ENCODE measurements at places on chromosomes 4 and X.

DNA sequence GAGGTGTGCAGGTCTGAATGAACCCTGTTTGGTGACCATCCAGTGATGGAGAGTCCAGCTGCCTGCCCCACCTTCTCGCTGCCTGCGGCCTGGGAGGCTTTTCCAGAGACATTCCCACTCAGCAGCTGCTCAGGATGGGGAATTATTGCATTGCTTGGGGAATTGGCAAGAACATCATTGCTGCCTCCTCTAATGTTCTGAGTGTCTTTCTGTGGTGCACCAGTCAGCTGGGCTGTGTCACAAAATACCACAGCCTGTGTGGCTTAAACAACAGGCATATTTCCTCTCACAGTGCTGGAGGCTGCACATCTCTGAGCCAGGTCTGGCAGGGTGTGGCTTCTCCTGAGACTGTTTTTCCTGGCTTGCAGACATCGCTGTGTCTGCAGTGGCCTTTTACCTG, 86.8 kb upstream of the AFAP1 start:
- no peak for DNase-seq

DNA sequence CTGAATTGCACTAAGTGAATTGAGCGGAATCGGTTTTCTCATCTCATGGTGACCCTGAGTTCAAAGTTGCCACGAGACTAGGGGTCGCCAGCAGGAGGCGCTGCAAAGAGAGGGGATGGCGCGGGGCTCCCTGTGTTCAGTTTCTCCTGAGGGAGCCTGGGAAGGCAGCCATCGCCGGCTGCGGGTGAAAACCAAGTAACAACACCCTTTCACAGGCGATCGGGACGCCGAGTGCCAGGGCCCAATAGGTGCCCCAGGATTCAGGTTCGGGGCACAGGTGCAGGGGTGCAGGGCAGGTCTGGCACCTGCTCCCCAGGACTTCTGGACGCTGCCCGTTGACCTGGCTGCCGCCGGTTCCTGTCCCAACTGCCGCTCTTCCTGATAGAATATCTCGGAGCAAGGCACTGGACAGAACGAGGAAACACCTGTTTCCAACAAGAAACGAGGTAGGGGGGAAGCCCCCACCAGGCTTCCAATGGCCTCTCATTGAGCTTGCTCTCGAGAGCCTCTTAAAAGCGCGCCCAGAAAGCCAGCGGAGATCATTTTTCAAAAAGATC, 1.1 kb upstream of the FGF16 start:
- DNase-seq, result no peak

- no peak for DNase-seq
These were observed 134.2 kb downstream of the GALNTL6 start for GRCh38 chr4:171947400-171947799.

DNA sequence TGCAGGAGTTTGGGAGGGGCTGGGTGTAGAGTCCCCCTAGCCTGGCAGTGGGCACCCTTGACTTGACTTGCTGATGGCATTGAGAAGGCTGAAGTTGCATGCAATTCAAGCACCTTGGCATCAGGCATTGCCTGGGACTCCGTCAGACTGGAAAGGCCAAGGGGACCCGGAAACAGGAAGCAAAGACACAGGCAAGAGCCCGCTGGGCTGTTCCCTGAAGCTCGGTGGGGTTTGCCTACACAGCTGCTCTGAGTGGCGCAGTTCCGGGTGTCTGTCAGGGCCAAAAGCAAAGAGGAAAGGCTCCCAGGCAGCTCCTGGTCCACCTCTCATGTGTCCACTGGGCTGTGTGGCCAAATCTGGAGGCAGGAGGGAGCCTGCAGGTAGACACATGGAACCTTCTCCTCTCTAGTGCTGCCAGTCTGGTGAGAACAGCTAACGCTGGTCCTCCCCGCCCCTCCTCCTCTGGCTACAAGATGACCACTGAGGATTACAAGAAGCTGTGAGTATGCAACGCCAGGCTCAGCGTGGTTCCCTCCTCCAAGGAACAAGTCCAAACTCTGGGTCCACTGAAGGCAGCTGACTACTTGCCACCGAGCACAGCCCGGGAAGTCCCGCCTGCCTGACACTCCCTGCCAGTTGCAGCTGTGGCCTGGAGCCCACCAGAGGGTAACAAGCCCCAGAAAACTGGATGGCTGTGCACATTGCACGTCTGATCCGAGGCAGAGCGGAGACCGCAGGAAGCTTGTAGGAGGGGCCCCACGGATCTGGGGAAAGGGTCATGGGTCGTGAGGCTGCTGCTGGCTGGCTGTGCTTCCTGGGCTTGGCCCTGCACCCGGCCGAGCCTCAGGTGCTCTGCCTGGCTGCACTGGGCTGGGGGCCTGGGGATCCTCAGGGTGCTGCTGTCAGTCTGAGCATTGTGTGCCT, 20.1 kb downstream of the ZNF185 start:
- DNase-seq, result no peak

DNA sequence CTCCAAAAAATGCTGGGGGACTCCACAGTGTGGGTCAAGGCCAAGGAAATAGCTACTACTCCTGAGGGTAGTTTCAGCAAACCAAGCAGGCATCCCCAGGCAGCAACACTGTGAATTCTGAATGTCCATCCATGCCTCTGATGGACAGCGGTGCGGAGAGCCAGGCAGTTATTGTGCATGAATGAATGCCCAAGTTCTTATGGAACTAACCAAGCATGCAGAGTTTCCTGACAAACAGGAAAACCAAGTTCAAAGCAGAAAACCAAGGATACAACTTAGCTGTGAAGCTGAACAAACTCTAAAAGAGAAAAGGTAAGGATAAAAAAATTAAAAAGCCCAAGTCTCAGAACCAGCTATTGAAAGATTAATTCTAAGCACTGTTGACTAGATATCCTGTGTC, 642.6 kb upstream of the HS3ST1 start:
- DNase-seq, result no peak

DNA sequence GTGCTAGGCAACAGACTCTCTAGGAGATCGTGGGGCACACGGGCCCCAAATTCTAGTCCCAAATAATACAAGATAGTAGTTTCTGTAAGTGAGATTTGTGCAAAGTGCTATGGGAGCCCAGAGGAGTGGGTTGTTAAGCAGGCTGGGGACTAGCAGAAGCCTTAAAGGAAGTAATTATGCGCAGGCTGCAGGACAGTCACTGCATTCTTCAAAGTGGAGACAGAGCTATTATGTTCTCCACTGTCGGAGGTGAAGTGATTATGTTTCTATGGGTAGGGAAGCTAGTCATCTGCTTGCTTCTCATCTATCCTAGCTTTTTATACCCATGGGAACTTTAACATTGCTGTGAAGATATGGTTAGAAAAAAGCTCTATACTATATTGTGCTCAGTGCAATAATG, 154.2 kb downstream of the CPE start:
- no peak for DNase-seq

DNA sequence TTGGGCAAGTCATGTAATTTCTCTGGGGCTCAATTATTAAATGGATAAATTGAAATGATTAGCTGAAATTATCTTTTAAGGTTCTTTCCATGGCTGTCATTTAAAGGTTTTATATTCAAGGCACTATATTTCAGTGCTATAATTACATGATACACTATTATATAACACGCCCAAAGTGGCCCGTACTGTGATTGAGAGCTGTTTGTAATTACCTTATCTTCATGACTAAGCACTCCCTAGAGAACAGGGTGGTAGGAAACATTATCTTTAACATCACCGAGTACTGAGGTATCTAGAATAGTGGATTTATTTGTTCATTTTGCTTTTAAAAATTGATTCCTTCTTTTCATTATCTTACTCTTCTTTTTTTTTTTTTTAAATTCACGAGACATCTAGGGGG, 79.0 kb downstream of the DIAPH2 start:
- no peak for DNase-seq

DNA sequence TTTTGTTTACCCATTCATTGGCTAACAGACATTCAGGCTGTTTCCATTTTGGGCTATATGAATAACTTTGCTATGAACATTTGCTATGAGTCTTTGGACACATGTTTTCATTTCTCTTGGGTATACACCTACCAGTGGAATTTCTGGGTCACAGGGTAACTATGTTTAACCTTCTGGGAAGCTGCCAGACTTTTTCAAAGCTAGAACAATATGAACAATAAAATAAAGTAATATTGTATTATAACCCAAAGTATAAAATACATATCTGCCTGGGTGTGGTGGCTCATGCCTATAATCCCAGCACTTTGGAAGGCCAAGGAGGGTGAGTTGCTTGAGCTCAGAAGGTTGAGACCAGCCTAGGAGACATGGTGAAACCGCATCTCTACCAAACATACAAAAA, 90.6 kb downstream of the DLG3 start:
- DNase-seq, result no peak

DNA sequence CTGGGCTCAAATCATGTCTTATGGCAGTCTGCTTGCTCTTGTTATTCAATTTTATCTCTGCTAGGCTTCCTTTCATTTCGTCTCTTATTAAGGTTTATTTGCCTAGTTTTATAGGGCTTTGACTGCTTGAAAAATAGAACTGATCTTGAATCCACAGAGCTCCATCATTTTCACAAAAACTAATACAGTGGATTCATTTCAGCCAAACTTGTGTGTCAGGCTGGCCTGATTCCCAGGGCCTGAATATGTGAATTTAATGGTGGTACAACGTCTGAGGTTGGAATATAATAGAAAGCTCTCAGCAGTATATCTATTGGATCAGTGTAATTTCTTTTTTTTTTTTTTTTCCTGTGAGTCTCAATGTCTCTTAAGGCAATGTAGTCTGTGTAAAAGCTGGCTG, 123.3 kb downstream of the POU4F2 start:
- DNase-seq, result no peak

DNA sequence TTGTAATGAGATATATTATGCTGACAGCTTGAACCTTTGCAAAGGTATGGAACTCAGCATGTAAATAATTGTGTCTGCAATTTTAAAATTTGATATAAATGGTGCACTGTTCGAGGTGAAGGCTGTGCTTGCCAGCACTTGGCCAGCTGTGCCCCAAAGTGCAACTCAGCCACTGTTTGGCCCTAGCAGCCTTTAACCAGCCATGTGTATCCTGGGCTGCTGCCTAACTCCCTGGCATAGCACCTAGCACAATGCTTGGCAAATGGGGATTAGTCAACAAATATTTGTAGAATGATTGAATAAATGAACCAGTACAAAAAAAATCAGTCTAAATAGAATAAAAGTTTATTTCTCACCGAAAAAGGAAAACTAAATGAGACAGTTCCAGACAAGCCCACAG, 83.8 kb upstream of the ZIC3 start:
- DNase-seq, result no peak

GRCh38 chr4:86928400-86929255, 6.2 kb upstream of the AFF1 start:
- no peak for DNase-seq

GRCh38 chrX:18920566-18920965, 63.3 kb downstream of the PHKA2 start:
- DNase-seq, result no peak

DNA sequence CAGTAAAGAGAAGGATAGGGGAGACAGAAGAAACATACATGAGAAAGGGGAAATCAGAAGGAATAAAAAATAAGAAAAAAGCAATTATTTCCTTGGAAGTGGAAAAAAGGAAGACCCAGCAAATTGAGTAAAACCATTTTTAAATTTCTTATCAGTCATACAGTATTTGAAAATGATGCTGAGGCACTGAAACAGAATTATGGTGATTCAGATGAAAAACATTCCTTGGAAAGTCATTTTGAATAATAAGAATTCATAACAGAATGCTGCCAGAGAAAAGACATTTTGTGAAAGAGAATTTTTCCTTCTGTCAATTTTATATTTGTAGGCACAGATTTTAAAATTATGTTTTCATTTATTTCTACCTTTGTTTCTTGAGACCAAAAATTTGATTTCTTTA, 895.5 kb upstream of the EPHA5 start:
- DNase-seq, result no peak

DNA sequence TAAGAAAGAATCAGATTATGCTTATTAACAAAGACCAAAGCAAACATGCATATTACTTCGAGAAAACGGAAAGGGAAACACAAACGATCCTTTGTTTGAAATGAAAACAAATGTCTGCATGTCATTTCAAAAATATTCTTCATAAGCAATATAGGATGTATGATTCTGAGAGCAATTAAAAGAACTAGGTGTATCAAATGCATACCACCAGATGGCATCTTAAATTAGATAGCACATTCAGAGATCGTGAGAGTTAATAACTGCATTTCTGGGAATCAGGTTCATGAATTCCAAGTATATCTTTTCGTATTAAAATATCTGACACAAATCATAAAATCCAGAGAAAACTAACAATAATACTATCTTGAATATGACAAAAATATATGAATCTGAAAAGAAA, 159.5 kb downstream of the PPP3CA start:
- DNase-seq, result no peak

DNA sequence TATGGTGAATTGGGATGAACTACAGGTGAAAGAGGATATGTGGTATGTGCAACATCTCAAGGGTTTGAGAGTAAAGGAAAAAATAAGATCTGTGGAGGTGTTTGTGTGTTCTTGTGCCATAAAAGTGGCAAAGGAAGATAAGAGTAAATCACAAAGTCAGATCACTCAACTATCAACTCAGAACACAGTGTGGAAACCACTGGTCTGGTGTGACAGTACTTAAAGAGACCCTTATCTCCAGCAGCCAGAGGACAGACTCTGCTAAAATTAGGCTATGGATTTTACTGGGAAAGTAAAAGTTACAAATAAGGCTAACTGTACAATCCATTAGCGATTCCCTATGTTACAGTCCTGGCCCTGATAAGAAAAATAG, 54.0 kb upstream of the PRDM8 start:
- no peak for DNase-seq

GRCh38 chrX:134444681-134445080, 15.3 kb upstream of the HPRT1 start:
- DNase-seq, result no peak

GRCh38 chr4:105598052-105598451, 45.6 kb downstream of the ARHGEF38 start:
- no peak for DNase-seq

GRCh38 chr4:84814094-84814750, 152.3 kb downstream of the WDFY3 start:
- DNase-seq, result no peak

DNA sequence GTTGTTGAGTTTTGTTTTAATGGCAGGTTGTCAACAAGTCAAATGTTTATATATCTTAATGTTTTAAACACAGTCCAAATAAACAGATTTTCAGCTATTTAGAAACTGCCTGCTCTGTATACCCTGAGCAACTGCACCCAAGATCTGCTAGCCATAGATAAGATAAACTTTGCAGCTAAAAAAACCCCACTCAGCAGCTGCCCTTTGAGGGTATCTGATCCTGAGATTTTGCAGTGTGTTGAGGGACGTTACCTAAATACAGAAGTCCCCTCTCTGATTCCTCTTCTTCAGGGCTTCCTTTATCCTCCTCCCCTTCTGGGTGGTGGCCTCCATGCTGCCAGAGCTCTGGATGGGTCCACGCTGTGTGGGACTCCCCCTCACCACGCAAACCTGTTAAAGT, 11.0 kb upstream of the FGG start:
- no peak for DNase-seq

DNA sequence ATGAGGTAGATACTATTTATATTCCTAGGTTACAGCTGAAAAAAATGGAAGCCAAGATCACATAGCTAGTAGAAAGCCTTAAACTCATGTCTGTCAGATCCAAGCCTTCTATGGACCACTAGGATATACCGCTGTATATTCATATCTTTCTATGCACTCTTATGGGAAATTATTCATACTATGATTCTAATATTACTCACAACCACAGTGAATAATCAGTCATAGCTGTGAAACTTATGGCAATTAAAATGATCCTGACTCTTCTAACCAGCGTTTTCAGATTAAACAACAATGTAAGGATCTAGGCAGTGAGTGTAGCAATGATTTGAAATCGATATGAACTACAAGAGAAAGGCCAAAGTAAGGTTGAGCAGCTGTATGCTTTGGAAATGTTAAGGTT, 111.0 kb downstream of the RASGEF1B start:
- no peak for DNase-seq

GRCh38 chr4:22574880-22575279, 59.0 kb upstream of the ADGRA3 start:
- DNase-seq, result no peak

Data from osteocyte (in vitro differentiated cells).